ENCODE measurements at places on chromosomes 4 and X.

DNA sequence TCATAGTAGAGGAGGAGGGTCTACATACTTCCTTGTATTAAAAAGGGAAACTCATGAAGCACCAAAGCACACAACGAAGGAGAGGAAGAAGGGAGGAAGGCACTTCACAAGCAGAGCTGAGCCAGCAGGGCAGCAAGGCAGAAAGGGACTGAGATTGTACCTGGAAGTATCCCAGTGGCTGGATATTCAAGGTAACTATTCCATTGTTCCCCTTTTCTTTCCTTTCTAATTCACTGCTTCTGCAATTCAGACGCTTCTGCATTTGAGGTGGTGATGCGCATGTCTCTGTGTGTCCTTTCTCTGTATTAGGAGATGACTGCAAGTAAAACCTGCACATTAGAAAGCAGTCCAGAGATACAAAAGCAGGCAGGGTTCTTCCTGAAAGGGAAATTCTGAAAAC is 54.9 kb downstream of the UBQLN2 start:
- DNase-seq, result peak; percentile 20

DNA sequence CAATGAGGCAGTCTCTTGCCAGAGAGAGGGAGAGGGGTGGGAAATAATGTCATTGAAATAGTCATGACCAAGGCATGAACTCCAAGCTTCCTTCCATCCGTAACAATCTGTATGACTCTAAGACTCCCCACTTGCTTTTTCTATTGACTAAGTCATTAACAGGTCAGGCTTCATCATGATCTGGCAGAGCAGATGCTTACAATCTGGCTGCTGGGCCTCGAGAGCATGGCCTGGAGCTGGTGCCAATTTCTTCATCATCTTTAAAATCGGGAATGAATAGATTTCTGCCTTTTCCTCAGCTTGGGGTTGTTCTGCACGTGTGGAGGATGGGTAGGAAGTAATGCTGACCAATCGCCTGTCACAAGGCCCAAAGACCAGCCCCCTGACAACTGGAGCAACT is 280.6 kb upstream of the CLNK start:
- DNase-seq, result no peak

GRCh38 chrX:8284131-8284530 is 113.1 kb upstream of the VCX2 start:
- DNase-seq, result peak; percentile 0

- no peak for DNase-seq
Observed at GRCh38 chr4:147765121-147765529, 33.2 kb downstream of the ARHGAP10 start.

DNA sequence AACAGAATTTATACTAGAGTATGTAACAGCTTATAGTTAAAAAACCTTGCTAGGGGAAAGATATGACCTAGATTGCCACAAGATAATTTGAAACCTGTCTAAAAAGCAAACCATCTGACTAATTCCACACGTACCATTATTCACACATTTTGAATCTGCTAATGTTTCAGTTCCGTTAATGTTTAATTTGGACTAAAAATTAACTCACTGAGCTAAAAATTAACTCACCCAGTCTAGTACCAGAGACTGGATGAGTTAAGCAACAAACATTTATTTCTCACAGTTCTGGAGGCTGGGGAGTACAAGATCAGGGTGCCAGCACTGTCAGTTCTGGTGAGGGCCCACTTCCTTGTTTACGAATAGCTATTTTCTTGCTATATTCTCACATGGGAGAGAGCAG is 231.5 kb upstream of the DIAPH2 start:
- DNase-seq, result no peak

DNA sequence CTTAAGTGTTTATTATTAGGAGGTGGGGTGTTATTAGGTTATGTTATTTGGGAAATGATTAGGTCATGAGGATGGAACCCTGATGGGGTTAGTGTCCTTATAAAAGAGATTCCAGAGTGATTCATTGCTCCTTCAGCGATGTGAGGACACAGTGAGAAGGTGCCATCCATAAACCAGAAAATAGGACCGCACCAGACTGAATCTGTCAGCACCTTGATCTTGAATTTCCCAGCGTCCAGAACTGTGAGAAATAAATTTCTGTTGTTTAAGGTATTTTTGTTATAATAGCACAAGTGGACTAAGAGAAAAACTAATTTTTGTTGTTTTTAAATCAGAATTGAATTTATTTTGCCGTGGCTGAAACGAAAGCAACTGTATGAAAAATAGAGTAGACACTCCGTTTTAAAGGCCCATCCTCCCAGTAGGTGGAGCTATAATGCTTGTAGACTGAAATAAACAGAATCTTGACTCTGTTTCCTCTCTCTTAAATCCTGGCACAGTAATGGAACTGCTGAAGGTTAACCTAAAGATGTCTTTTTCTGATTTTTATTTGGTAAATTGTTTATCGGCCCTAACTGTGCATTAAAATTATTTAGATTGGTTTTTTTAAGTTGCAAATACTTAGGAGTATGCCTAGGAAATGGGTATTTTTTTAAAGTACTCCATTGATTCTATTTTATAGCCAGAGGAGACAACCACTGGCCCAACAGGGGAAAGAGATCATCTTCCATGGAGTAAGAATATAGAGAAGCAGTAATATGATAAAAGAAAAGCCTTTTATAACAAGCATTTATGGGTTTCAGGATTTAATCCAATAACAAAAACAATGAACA is 133.2 kb upstream of the ADAMTS3 start:
- DNase-seq, result peak; percentile 74

DNA sequence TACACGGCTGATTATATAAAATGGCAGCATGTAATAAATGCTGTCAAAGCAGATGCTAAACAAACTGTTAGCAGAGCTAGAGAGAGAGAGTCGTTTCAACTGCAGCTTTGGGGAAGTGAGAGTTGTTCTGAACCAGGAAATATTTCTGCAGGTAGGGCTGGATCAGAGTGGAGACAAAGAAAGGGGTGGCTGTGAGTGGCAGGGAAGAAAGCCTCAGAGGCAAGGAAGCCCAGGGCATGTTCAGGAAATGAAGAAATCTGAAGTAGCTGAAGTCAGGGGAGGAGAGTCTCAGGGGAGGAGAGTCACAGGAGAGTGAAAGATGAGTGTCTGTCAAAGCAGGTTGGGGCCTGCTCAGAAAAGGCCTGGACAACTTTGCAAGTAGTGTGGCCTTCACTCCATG is 48.4 kb upstream of the RPS6KA3 start:
- peak; percentile 60 for DNase-seq

GRCh38 chr4:67779631-67780030 is 25.4 kb upstream of the GNRHR start:
- DNase-seq, result no peak

GRCh38 chr4:150874338-150875226 is 140.5 kb downstream of the LRBA start:
- no peak for DNase-seq

- no peak for DNase-seq
Observed at GRCh38 chr4:82562564-82562854, 721 bp upstream of the TMEM150C start.

DNA sequence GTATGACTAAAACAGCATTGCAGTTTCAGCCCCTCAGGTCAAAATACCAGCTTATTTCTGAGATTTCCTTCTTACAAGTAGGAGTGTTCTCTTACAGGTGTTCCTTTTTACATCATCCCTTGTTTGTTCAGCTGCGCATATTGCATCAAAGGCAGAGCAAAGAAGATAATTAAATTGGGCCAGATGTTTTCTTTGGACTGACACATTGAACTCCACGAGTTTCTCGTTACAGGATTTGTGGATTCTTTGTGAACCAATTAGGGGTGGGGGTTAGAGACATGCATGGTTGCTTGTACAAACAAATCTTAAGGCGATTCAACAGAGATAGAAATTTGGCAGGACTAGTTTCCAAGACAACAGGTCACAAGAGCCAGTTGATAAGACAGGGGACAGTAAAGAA is 95.7 kb downstream of the SPANXN4 start:
- DNase-seq, result no peak

DNA sequence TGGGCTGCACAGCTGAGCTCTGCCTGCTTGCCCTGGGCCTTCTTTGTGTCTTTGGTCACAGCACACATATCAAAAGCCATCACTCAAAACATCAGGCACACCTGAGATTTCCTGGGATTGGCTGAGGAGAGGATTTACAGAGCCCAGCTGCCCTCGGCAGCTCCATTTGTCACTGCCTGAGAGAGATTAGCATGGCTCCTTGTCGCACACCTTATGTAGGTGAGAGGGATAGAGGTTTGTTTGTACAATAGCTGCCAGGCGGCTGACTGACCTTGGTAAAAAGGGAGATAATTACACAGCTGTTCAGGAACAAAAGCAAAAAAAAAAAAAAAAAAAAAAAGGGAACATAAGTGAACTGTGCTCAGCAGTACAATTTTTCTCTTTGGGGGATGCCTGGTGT is 63.2 kb downstream of the MGST2 start:
- no peak for DNase-seq

DNA sequence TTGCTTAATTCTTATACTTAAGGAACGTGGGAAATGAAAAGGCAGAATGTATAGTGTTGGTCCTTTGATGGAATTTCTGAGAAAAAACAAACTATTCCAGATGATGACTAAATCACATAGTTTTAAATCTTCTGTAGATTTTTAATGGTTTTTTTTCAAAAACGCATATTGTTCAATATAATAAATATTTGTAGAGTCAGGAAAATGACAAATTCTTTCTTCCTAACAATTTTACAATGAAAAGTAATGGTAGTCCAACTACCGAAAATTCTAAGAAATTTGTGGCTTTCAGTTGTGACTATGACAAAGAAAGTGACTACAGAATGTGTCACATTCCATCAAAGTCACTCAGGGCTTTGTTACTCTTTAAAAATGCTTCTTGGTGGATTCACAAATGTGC is 164.8 kb upstream of the PITX2 start:
- DNase-seq, result no peak

GRCh38 chrX:34656842-34657725 is at the start of gene TMEM47:
Gene TMEM47 (minus strand): TSS chrX:34657285. CDS start chrX:34657029, 256 bp downstream.
- DNase-seq, result peak; percentile 25

GRCh38 chr4:185399466-185399865 is 2.8 kb downstream of the ANKRD37 start:
- no peak for DNase-seq

GRCh38 chr4:7359400-7360062 is 75.2 kb downstream of the PSAPL1 start:
- no peak for DNase-seq

- DNase-seq, result peak; percentile 100
Observed at GRCh38 chr4:125316791-125317524, 2.2 kb downstream of the FAT4 start.

GRCh38 chrX:37997096-37997495 is 9.3 kb upstream of the SYTL5 start:
- no peak for DNase-seq

DNA sequence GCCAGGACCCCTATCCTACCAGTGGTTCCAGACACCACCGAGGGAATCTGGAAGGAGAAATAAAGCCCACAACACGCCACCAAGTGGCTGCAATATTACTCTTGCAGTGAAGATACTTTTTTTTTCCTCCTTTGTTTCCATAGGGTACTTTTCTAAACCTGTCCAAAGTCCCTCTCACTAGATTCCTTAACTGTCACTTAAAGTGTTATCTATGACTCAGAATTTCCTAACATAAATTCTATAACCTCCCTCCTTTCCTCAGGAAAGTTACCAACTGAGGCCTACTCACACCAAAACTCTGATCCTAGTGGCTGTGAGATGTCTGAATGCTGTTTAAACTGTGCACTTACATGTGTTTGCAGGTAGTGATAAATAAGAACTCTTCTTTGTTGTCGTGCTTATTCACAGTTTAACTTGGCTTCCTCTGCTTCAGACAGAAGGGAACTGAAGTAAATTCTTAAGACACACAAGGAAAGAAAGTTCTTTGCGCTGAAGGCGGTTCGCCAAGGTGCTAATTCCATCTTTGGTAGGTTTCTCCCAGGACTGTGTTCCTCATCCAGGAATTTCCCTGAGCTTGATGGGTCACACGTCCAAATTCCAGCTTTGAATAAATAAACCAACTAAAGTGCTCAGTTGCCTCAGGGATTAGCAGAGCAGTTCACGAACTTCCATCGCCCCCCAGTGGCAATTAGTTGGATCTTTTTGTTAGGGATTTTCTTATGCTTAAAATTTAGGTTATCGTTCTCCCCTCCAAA is 10.7 kb upstream of the HCCS start:
- DNase-seq, result peak; percentile 30

GRCh38 chr4:48633657-48634056 is 143.6 kb downstream of the ZAR1 start:
- no peak for DNase-seq

DNA sequence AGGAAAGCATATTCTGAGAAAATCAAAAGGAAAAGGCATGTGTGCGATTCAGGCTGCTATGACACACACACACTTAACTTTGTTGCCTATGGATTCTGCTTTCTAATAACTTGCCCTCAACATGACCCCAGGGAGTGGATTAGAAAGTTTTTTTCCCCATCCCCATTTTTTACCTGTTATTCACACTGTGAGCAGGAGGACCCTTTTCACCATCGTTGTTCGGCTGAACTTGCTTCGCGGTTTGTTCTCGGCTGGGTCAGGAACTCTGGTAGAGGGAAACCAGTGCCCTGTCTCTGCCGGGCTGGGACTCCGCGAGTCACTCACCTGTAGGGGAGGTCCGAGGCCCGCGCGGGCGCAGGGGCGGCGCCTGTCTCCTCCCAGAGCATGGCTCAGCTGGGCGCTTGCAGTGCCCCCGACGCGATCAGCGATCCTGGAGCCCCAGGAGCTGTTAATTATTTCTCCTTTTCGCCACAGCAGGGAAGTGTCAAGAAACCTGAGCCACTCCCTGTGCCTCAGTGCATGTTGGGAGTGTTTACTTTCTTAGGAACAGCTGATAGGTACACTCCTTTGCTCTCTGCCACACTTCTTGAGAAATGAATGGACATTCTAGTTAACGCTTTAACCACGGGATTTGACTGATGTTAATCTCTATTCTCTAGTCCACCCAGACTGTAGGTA is at the start of gene RASSF6:
RASSF6 (minus strand) TSS at position 322 of the 678 bp plus-strand sequence. CDS start 8,641 bp downstream, outside the sequence.
- no peak for DNase-seq

DNA sequence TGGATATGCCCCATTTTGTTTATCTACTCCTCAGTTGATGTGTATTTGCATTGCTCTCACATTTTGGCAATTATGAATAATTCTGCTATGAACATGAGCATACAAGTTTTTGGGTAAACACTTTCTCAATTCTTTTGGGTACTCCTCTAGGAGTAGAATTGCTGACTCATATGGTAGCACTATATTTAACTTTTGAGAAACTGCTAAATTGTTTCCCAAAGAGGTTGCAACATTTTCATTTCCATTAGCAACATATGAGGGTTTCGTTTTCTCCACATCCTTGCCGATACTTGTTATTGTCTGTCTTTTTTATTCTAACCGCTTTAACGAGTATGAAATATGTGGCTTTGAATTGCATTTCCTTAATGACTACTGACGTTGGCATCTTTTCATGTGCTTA is 185.4 kb downstream of the TSPAN5 start:
- no peak for DNase-seq

GRCh38 chr4:101103381-101104142 is 243.8 kb downstream of the PPP3CA start:
- DNase-seq, result peak; percentile 98

GRCh38 chr4:89347363-89348025 is 39.9 kb upstream of the GPRIN3 start:
- DNase-seq, result no peak

GRCh38 chrX:34437586-34437985 is 219.5 kb downstream of the TMEM47 start:
- DNase-seq, result no peak
